ENCODE measurements at places on chromosomes 12 and 14.

GRCh38 chr14:87623616-87624015 lies 369.4 kb downstream of the GALC start:
- no peak for DNase-seq

DNA sequence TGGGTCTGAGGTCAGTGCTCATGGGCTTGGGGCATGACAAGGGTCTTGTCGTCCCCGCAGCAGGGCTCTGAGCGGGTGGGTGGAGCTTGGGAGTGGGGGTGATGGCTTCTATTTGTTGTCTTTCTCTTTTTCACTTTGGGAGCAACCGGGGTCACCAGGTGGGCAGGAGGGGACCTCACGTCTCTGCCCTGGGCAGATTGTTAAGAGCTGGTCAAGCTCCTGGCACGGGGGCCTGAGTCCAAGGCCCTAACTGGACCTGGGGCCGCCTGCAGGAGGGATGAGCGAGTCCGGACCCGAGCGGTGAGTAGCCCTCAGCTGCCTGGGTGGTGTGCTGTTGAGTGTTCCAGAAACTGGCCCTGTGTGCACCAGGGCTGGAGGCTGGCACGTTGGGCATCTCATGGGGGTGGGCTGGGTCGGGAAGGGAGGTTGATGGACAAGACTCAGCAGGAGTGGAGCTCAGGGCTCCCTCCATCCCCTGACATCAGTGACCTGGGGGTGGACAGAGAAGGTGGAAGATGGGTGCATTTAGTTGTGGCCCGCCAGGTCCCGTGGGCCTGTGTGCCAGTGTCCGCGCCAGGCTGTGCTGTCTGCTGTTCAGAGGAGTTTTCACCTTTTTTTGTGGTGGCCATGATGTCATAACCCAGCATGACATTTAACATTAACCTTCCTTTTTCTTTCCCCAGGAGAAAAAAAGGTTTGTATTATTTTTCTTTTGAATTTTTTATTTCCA lies 27.5 kb downstream of the RTL1 start:
- DNase-seq, result no peak

- DNase-seq, result no peak
These were observed 95.2 kb downstream of the GTF2A1 start for GRCh38 chr14:81125536-81125935.

DNA sequence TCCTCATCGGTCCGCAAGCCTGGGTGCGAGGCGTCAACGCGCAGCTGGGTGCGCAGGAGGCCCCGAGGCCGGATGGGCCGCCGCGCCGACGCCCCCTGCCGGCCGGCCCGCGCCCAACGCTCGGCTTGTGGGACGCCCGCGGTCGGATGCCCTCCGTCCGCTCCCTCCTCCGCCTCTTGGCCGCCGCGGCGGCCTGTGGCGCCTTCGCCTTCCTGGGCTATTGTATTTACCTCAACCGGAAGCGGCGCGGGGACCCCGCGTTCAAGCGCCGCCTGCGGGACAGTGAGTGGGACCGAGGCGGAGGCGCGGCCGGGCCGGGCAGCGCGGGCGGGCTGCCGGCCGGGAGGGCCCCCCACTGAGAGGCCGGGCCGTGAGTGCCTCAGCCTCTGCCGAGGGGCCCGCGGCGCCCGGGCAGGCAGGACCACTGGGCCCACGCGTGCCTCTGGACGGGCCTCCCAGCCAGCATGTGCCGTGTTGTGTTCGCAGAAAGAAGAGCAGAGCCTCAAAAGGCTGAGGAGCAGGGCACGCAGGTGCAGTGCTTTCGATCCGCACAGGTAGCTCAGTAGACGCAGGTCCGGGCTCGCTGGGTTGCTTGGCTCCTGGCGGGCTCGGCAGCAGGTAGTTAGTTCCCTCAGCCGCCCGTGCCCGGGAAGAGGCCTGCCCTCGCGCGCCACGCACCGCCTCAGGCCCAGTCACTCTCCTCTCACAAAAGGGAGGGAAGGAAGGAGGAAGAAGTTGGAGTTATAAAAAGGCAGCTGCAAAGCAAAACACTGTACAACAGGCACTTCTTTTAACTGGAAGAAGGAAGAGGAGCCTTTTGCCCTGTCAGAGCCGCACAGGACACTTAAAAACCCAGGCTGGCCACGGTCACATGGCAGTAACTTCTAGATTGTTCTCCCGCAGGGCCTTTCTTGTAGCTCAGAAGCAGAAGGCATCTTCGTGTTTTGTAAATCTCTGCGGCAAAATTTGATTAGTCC lies at the start of gene TOMM20L:
Gene TOMM20L, plus strand, starts transcription at position 119 of the 977 bp plus-strand sequence. Its CDS starts 28 bp downstream, at position 147.
- DNase-seq, result peak; percentile 64

DNA sequence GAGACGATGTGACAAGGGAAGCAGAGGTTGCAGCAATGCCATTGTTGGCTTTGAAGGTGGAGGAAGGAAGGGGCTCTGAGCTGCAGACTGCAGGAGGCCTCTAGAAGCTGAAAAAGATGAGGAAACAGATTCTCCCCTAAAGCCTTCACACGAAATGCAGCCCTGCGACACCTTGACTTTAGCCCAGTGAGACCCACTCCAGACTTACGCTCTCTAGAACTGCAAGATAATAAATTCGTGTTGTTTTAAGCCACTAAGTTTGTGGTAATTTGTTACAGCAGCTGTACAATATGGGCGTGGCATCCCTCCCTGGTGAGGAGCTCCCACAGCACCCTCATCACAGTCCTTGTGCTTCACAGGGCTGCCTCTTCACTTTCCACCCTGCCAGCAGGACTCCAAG lies 53.2 kb downstream of the GOLGA5 start:
- no peak for DNase-seq

DNA sequence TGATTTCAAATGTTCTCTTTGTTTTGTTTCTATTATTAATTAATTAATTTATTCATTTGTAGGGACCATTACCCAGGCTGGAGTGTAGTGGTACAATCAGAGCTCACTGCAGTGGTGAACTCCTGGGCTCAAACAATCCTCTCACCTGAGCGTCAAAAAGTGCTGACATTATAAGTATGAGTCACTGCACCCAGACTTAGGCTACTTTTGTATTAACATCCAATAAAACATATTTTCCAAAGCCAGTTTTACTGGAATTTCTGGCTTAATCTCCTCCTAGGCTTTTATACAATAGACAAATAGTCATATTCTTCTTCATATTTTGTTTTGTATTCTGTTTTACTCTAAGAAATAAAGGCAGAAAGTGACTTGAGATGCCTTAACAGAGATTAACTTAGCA lies 749.6 kb downstream of the SLC16A7 start:
- DNase-seq, result no peak

GRCh38 chr14:76776428-76777251 lies 15.4 kb downstream of the VASH1 start:
- no peak for DNase-seq

- DNase-seq, result no peak
These were observed 82.9 kb downstream of the PAPOLA start for GRCh38 chr14:96584907-96585671.

DNA sequence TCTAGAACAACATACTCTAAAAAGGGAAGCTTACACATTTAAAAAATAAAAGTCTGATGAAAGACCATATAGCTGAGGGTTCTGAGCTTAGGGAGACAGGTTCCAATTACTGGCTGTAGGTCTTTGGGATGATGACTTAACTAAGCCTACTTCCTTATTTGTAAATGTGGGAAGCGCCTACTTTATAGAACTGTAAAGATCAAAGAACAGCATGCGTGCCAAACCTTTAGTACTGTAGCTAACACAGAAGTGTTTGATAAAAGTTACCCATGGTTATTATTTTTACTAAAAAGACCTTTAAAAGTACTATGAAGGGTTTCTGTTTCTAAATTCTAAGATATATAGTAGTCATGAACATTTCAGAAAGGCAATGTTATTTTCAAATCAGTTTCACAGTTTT lies 35.7 kb downstream of the STK38L start:
- DNase-seq, result no peak

DNA sequence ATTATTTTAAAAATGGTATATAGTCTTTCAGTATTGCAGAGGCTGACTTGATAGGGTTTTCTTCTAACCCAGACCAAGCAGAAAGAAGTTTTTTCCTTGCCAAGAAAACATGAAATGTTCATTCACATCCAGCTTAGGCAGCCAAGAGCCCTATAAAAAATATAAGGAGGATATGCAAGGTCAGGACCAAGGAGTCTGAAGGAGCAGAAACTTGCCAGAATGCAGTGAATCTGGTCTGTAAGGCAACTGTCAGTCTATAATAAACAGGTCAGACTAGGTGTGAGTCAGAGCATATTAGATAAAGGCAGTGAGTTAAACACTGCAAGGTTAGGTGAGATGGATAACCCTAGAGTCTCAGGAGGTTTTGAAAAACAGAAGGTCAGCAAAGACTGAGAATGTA lies 645.5 kb downstream of the C12orf50 start:
- DNase-seq, result no peak

DNA sequence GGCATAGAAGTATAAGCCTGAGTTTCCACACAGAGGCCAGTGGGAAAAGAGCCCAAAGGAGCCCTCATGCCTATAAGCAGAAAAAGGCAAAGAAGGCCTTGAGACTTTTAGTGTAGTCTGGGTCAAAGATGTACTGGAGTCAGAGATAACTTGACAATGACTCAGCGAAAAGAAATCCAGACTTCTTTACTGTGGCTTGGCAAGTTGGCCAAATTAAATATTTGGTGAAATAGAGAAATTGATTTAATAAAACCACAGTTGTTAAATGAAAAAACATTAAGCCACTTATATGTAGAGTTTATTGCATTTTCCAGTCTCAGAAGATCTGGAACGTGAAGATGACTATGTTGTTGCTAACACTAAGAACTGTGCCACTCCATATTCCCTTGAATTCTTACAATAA lies 105.1 kb downstream of the TMTC3 start:
- no peak for DNase-seq

- DNase-seq, result no peak
These were observed 681.0 kb downstream of the RPL10L start for GRCh38 chr14:45970621-45971020.

GRCh38 chr12:21962236-21962635 lies 21.0 kb upstream of the ABCC9 start:
- no peak for DNase-seq

GRCh38 chr12:52391618-52392002 lies 6.2 kb upstream of the KRT84 start:
- peak; percentile 58 for DNase-seq

GRCh38 chr12:115763376-115763775 lies 514.1 kb downstream of the MED13L start:
- no peak for DNase-seq

DNA sequence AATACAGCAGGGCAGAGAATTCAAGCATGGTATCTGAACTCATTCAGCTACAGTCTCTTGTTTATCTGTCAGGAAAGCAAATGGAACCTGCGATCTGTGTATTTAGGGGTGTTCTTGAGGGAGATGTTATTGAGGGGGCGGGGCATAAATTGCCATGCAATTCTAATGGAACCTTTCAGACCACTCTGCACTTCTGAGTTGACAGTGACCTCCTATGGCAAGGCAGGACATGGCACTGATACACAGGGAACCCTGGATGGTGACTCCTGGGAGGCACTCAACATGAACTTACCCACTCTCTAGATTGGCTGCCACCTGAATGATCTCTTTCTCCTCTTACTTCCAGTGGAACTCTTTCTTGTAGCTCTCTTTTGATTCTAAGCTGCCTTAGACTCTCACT lies 787.3 kb downstream of the VRK1 start:
- DNase-seq, result no peak

DNA sequence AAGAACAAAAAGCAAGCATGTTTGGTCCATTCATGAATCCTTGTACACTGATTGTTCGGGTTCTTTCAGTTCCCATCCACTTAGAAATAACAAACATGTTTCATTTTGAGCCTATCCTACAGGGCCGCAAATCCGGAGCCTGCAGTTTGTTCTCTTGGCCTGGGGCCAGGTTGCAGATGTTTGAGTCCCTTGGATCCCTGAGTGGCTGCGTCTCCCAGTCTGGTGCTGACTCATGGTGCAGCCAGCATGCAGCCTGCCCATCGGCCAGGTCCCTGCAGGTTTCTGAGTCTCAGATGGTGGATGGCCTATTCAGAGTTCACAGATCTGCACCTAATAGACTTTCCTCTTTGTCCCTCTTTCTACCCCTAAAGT lies 1.9 kb upstream of the DYNC1H1 start:
- DNase-seq, result no peak

DNA sequence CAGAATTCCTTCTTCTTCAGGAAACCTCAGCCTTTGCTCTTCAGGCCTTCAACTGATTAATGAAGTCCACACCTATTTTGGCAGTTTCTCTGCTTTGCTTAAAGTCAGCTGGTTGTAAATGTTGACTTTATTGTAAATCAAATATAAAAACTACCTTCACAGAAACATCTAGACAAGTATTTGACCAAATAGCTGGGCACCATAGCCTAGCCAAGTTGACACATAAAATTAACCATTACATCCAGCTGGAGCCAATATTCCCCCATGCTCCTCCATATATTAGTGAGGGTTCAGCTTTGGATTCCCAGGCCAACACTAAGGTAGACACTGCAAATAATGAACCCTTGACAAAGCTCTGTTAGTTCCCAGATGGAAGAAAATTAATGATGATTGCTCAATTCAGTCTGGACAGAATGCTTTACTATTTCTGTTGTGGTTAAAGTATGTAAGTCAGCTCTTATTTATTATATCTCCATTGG lies 125.5 kb downstream of the ZFP36L1 start:
- no peak for DNase-seq

- no peak for DNase-seq
These were observed 2.2 kb downstream of the DACT1 start for GRCh38 chr14:58639842-58640484.

GRCh38 chr12:112524676-112525425 lies 106.1 kb downstream of the PTPN11 start:
- no peak for DNase-seq

GRCh38 chr12:94174576-94174975 lies 26.2 kb downstream of the PLXNC1 start:
- DNase-seq, result no peak

DNA sequence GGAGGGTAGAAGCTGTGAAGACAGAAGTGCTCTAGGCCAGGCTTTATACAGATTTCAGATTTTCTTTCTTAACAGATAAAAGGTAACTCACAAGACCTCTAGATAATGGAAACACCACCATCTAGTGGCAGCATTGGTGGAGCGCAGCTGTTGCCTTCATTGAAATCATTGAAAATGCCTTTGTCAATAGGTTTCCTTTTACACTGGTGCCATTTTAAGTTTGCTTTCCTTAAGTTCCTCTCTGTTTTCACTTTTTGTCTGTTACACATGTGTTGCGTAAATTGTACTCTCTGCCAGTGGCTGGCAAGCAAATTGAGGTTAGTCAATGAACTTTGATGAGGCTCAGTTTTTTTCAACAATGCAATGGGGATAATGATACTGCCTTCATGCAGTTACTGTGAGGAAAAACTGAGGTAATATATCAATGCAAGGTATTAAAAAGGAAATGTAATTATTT lies 31.1 kb downstream of the ALDH1L2 start:
- peak; percentile 5 for DNase-seq
